ENCODE measurements at places on chromosomes 5 and 9.

GRCh38 chr5:58135571-58136335 is 324.1 kb downstream of the PLK2 start:
- DNase-seq: no peak

GRCh38 chr5:116771466-116772151 is 197.0 kb upstream of the SEMA6A start:
- DNase-seq: no peak

GRCh38 chr5:14767735-14768507 is 103.4 kb downstream of the OTULIN start:
- no peak for DNase-seq

GRCh38 chr5:146796911-146797310 is 81.6 kb downstream of the PPP2R2B start:
- no peak for DNase-seq

DNA sequence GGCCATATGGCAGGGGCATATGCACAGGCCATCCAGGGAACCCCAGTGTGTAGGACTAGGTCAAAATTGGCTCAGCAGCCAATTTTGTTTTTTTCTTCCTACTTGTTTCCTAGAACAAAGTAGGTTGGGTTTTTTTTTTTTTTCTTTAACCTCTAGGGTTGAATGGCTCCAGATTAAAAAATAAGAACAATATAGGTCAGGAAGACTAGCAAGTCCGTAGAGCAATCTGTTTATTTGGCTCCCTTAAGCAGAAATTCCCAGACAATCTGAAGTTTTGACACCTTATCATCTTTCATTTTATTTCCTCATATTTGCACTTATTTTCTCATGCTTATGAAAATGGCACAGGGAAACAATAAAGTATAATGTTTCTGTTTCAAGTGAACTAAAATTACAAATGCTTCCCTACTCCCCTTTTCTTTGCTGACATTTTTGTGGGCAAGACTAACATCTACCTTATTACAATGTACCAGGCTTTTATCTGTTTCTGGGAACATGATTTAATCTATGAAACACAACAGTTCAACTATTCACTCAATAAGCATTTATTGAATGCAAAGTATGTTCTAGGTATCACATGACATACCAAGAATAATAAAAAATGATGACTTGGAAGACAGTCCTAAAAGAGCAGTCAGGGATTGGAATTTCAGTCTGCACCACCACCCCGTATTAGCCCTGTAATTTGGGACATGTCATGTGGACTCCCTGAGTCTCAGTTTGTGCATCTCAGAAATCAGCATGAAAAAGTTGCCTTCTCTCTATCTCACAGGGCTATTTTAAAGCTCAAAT is 30.5 kb downstream of the TLR4 start:
- no peak for DNase-seq

DNA sequence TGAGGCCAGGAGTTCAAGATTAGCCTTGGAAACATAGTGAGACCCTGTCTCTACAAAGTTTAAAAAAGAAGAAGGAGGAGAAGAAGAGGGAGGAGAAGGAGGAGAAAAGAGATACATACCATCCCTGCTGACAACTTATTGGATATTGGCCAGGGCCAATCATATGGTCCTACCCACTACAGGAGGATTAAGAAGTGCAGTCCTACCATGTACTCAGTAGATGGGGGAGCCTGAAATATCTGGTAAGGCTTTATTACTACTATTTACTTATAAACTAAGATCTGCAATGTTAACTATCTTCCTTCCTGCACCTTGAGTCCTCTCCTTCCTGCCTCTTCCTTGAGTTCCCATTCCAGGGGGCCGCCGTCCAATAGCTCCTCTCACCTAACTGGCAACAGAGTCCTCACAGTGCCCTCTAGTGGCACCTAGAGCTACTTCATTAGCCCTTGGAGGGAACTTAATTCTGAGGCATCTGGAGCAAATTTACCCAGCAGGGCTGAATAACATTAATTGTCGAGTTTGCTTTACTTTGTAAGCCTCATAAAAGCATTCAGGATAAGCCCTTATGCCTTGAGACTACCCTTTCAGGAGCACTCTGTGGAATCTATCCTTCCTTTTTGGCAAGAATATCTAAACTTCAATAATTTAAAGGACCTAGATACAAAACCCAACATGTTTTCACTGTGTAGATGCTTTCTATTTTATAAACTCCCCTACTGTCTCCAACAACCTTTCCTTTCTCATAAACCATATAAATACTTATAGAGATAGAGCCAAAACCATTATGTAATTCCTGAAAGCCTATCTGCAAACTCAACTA is 39.1 kb upstream of the RANBP6 start:
- peak; percentile 35 for DNase-seq

GRCh38 chr9:14560194-14560593 is 133.0 kb downstream of the ZDHHC21 start:
- no peak for DNase-seq

DNA sequence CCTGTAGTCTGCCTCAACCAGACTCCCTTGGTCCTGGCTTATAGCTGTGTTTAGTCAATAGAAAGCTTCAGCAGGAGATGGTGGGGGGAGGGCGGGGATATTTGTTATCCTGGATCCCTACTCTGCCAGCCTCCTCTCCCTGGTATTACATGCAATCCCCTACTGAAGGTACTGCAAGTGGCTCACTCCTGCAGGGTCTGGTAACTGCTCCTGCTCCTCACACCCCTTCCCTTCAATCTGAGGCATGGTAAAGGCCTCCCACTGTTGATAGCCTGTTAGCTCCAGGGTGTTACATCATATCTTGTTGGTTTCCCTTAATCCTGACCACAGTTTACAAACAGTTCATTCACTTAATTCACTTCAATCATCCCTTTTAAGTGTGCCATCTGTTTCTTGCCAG is 137.5 kb downstream of the AP3B1 start:
- no peak for DNase-seq

- no peak for DNase-seq
Observed at GRCh38 chr5:123665822-123666371, 153.9 kb downstream of the CSNK1G3 start.

DNA sequence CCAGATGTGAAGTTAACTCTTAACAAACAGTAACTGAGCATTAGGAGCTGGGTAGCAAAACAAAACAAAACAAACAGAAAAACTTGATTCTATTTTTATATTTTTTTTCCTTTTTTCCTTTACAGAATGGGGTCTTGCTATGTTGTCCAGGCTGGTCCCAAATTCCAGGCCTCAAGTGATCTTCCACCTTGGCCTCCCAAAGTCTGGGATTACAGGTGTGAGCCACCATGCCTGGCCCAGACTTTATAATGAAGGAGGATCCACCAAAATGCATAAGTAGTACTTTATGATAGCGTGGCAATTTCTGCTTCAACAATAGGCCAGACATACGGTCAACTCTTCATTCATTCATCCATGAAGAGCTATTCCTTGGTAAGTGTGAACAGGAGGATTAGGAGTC is 5.9 kb upstream of the IQGAP2 start:
- DNase-seq: no peak

- DNase-seq: no peak
Observed at GRCh38 chr5:111703662-111704061, 53.3 kb downstream of the NREP start.
